Right kidney (tissue), 9 donors: ENCODE measurements at places on chromosomes 4 and X.

GRCh38 chrX:155094468-155095061 is 23.3 kb downstream of the BRCC3 start:
- DNase-seq: no peak

GRCh38 chrX:10744007-10744406 is 123.6 kb upstream of the MID1 start:
- DNase-seq: no peak

GRCh38 chr4:143667461-143667860 is 33.0 kb downstream of the FREM3 start:
- DNase-seq: no peak

- no peak for DNase-seq
Measured at GRCh38 chr4:159012381-159012780, 90.5 kb upstream of the RAPGEF2 start.

DNA sequence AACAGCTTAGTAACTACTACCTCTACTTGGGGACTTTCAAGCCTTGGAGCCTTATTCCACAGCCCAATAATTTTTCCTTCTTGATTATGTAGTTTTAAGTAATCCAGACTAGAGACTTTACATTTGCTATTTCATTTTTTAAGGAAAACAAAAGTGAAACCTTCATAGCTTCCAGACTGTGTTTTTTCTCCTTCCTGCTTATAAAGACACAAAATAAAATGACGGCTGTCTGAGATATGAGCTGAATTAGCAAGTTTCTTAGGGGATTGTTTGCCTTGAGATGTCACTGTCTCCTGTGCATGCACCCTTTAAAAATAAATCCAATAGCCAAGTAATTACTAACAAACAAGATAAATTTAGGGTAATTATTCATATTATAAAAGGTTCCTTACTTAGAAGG is 78.8 kb upstream of the PACRGL start:
- DNase-seq: no peak

DNA sequence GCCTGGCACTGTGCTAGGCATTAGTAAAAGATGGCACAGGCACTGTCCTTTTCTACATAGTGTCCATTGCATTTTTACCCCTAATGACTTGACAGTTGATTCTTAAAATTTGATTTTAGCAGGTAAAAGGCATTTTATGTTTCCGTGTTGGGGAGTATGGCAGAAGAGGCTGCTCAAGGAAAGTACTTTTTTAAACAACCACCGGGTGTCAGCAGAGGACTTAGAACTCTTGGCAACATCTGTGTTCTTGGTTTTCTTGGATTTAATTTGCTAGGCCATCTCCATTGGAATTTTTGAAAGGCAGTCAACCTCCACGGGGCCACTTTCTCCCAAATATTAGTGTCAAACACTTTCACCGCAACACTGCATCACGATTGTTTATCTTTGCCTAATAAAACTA is 102.9 kb downstream of the TSPAN7 start:
- DNase-seq: no peak

DNA sequence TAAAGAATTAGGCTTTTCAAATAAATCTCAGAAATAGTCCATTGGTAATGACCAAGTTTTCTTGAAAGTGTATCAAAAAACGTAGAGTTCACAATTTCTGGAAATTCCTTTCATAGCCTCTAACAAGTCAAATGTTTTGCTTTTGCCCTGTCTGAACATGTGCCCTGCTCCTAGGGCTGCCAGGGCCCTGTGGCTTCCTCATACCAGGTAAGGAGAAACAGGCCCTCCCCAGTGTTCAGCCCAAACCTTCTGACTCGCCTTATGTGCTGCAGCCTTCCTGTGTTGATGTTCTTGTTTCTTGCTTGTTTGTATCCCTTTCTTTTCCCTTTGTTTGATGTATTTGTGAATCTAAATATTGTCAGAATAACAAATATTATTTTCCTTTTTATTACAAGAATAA is 146.1 kb upstream of the PACRGL start:
- no peak for DNase-seq

DNA sequence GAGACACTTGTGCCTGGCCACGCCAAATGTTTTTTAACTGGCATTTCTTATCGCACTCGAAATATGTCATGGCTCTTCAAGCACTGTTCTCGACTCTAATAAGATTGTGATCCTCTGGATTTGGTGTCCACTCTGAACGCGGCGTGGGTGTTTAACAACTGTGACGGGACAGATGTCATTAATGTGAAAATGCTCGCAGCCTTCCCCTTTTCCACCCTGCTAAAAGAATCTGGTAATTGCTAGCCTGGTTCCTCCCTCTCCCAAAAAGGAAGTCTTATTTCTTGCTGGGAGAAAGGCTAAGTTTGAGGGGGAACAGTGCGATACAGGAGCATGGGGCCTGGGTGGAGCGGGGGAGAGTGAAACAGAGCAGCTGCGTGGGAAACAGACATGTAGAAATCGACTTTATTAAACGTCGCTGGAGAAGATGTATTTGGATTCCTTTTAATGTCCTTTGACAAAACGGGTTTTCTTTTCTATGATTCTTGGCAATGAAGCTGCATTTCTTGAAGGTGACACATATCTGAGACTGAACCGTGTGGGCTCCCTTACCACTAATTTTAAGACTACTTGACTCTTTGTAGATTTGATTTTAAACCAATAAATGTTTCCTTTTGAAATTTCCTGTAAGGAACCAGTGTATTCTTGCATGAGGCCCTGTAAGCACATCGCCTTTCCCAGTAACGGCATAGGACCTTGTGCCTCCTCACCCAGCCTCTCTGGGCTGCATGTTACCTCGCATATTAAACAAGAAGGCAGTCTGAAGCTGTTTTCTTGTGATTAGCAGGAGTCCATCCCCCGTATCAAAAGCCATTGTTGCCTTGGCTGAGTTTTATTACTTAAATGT is 17.8 kb downstream of the TBC1D1 start:
- peak; percentile 31 for DNase-seq

DNA sequence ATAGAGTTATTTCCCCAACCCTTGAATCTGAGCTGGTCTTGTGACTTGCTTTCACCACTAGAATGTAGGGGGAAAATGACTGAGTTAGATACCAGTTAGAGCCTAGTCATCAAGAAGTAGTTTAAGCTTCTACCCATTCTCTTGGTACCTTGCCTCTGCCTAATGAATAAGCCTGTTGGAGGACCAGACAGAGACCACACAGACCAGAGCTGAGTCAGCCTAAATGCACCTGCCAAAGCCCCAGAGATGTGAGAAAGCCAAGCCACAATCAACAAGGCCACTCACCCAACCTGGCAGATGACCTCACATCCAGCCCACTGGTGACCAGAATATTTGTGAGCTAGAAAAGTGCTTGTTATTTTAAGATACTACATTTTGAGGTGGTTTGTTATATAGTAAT is 85.2 kb upstream of the DCLK2 start:
- DNase-seq: no peak

GRCh38 chr4:45475548-45475947 is 648.3 kb downstream of the GABRG1 start:
- DNase-seq: no peak

DNA sequence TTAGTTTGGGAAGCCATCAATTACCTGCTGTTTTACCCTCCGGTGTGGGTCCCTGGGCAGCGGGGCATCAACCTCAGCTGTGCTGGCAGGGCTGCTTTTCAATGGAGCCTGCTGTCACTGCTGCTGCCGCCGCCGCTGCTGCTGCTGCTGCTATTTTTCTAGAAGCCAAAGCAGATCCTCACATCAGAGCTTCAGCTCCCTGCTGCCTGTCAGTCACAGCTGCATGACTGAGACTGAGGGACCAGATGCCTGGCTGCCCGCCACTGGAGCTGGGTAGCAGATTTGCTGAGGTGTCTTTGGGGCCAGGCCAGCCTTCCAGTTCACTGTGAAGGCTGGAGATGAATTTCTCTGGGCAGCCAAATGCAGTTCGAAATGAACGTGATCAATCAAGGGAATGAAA is 200.3 kb upstream of the NHS start:
- no peak for DNase-seq

GRCh38 chr4:1899149-1900086 is 28.2 kb downstream of the NSD2 start:
- DNase-seq: peak; percentile 52

DNA sequence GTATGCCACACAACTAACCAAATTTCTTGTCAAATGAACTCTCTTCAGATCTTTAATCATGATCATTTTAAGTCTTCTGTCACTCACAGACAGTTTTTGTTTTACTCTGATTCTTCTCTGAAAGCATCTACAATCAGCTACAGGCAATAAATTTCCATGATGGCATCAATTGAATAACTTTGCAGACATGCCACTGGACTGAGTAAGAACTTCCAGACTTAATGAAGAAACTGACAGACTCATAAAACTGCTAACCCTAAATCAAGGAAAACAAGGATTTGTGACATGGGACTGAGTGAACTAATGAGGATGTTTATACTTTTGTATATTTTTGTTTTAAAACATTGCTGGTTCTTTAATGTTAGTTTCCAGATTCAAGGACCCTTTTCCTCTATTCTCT is 5.5 kb upstream of the PPP1R2C start:
- DNase-seq: no peak

GRCh38 chr4:84939113-84939512 is 27.4 kb downstream of the WDFY3 start:
- no peak for DNase-seq

GRCh38 chrX:147899379-147900114 is 12.2 kb upstream of the FMR1 start:
- DNase-seq: no peak

GRCh38 chr4:110611968-110612447 is 10.9 kb downstream of the PITX2 start:
- DNase-seq: peak; percentile 51

DNA sequence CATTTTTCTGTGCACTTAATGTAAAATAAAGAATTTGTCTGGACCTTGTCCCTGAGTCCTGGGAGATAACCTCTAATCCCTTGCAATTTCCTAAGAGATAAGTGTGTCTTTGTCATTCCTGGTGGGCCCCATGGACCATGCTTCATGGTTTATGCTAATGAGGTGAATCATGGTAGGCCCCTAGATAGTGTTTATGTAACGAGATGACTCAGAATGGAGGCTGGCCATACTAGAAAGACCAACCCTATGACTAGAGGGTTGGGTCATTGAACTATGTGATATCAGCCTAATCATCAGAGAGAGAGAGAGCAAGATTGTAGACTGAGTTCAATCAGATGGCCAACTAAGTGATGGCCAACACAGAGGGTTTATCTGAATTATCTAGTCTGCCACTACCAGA is 64.2 kb upstream of the NHSL2 start:
- no peak for DNase-seq

GRCh38 chr4:610411-611261 is 14.7 kb upstream of the PDE6B start:
- no peak for DNase-seq

GRCh38 chr4:28449085-28449484 is 1588.4 kb downstream of the STIM2 start:
- DNase-seq: no peak

GRCh38 chr4:87717276-87718031 is 67.4 kb downstream of the DMP1 start:
- DNase-seq: no peak

DNA sequence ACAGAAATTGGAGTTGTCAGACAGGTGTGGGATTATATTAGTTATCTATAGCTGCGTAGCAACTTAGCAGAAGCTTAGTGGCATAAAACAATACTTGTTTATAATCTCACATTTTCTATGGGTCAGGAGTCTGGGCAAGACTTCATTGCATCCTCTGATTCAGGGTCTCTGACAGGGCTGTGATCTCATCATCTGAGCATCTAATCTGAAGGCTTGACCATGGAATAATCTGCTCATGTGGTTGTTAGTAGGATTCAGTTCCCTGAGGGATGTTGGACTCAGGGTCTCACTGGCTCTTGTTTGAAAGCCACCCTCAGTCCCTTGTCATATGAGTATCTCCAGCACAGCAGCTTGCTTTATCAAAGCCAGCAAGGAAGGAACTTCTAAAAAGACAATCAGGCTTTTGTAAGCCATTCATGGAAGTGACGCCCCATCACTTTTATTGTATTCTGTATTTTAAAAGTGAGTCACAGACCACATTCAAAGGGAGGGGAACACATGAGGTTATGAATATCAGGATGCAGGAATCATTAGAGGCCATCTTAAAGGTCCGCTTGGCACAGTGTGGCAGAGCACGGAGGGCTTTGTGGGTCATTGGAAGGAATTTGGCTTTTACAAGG is 37.2 kb upstream of the FAM9B start:
- DNase-seq: no peak

GRCh38 chr4:14345356-14345775 is 656.9 kb upstream of the CPEB2 start:
- no peak for DNase-seq

DNA sequence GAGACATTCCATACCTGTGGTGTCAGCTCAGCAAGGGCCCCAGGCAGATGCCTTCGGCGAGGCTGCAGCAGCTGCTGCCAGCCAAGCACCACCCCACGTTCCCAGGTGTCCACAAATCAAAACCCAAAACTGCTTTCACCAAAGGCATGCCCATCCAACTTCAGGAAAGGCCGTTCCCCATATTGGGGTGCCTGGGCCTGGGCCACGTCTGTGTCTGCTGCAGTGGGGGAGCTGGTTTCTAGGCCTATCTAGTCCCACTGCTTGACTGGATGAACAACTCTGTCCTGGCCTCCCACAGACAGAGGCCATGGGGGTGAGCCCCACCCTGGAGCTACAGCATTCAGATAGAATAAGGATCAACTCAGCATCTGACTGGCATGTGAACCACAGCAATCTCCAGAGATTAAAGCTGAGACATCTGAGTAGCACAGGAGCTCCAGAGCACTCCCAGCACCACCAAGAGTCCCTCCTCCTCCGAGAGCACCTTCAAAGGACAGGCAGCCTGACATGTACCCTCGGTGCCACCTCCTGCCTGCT is 37.0 kb downstream of the NAT8L start:
- DNase-seq: no peak

- no peak for DNase-seq
Measured at GRCh38 chrX:152537373-152537772, 86.3 kb upstream of the GABRA3 start.

DNA sequence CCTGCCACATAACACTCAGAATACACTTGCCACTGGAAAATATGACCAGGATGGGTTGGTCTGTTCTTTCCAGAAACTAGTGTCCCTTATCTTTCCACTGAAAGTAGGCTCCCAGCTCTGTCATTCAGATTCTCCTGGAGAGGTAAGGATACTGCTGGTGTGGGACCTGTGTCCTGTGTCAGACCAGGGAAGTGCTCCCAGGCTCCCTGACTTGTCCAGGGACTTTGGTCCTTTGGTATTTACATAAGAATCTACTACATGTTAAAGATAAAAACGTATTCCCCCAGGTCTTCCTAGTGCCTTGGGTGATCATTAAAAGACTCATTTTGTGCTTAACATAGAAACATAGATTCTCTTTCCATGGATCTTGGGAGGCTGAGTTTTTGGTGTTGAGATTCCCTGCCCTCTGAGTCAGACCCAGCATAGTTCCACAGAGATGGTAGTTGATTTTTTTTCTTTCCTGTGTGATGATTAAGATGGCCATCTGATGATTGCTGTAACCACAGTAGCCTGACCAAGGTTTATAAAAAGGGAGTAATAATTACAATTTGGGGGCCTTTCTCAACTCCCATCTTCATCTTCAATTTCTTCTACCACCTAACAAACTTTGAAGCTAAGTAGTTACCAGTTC is 159.8 kb upstream of the JADE1 start:
- no peak for DNase-seq

GRCh38 chr4:151561551-151562256 is 152.7 kb downstream of the FHIP1A start:
- no peak for DNase-seq
